HepG2 (cell line): ENCODE measurements at places on chromosomes 6 and 20. TPM values are rescaled to one million over a fixed set of nuclear protein-coding genes. Genes with fewer than 3 reads are reported as not detected.

The LSM2 gene
- 64.7 and 69.4 TPM in 2 replicates for polyA plus RNA-seq

The RAD21L1 gene
- not detected in 2 replicates for polyA plus RNA-seq

The OR2B2 gene
- polyA plus RNA-seq = not detected in 2 replicates

The COL12A1 gene
- 0.20 TPM in 1 of 2 replicates, not detected in the other for polyA plus RNA-seq

The OR2J3 gene
- 0.46 and 0.70 TPM in 2 replicates for polyA plus RNA-seq

The TFAP2D gene
- not detected in 2 replicates for polyA plus RNA-seq

The KIAA0408 gene
- not detected in 2 replicates for polyA plus RNA-seq

The ASIP gene
- not detected in 2 replicates for polyA plus RNA-seq

The MCCD1 gene
- 0.09 TPM in 1 of 2 replicates, not detected in the other for polyA plus RNA-seq

The PNPLA1 gene
- not detected in 2 replicates for polyA plus RNA-seq

The IMPG1 gene
- polyA plus RNA-seq = not detected in 2 replicates

The ZC2HC1B gene
- polyA plus RNA-seq = not detected in 2 replicates

The BAK1 gene
- 15.0 and 22.2 TPM in 2 replicates for polyA plus RNA-seq

The F13A1 gene
- not detected in 2 replicates for polyA plus RNA-seq

The FAM110A gene
- 1.9 and 2.0 TPM in 2 replicates for polyA plus RNA-seq

The CALHM4 gene
- polyA plus RNA-seq = not detected in 2 replicates

The NRSN1 gene
- polyA plus RNA-seq = not detected in 2 replicates

The RPP40 gene
- polyA plus RNA-seq = 18.0 and 19.4 TPM in 2 replicates
